ENCODE measurements at places on chromosomes 2 and 18.

DNA sequence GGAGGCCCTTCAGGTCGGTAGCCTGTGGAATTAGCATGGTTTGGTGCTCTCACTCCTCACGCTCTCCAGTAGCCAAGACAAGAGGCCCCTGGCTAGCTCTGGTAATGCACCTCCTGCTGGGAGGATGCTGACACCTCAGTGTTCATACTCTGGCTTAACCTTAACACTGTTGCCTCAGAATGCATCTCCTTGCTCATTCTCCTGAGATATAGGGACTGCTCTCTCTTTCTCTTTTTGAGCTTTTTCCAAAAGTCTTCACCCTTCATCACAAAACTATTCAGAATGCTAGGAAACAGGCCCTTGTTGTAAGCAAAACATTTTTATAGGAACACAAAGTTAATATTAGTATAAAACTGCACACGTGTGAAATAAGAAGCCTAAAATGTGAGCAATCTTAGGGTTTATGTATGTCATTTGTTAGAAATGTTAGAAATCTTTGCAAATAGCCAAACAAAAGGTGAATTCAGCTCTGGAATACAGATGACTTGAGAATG lies 17.3 kb upstream of the IMPA2 start:
- no peak for DNase-seq

- no peak for DNase-seq
These were observed 6.5 kb upstream of the KLHL29 start for GRCh38 chr2:23378496-23378895.

- DNase-seq = no peak
These were observed 531.8 kb upstream of the ID2 start for GRCh38 chr2:8149985-8150539.

DNA sequence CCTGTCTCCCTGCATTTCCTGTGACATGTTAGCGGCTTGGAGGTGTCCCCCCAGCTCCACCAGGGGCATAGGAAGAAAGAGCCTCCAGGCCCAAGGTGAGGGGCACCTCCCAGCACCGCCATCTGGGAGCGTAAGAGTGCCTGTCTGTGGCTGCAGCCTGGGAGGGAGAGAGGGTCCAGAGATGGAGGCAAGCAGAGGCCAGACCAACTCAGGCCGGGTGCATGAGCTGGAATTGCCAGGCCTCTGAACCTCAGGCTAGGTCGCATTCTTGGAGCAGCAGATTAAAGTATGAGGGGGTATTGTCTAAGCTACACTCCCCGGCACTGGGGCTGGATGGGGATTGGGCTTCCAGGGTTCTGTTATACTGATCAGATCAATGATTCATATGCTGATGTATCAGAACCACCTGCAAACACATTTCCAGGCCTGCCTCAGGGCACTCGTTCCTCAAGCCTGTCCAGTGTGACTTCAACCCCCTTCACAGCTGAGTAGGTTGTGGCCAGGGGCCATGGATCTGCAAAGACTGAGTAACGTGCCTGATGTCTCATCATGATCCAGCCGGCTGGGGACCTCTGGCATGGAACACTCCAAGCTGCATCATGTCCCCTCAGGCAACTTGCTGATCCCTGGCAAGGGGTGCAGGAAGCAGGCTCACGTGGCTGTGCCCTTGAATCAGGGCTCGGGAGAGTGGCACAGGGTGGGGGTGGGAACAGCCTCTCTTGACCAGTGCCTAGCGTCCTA lies 73.2 kb downstream of the HS1BP3 start:
- DNase-seq = no peak

DNA sequence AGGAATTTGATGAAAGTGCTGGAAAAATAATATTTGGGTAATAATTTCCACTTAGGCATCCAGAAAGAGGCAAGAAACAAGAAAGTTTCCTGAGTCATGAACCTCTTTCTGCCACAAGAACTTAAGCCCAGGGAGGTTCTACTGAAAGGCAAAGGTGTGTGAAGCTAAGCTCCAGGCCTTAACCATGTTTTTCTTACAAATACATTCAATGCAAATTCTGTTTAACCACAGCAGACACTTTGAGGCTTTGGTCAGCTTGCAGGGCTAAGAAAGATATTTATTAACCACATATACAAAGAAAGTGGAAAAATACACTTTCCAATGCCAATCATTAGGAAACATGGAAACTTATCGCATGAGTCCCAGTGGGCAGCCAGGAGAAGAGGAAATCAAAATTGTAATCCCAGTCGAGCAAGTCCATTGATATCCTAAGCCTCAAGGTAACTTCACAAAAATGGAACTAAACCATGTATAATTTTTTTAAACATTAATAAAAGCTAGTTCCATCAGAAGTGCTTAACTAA lies 68.3 kb downstream of the PIEZO2 start:
- no peak for DNase-seq

- no peak for DNase-seq
These were observed 56.2 kb downstream of the ARHGEF33 start for GRCh38 chr2:38945911-38946310.

GRCh38 chr18:25454270-25454659 lies 102.3 kb upstream of the ZNF521 start:
- no peak for DNase-seq

DNA sequence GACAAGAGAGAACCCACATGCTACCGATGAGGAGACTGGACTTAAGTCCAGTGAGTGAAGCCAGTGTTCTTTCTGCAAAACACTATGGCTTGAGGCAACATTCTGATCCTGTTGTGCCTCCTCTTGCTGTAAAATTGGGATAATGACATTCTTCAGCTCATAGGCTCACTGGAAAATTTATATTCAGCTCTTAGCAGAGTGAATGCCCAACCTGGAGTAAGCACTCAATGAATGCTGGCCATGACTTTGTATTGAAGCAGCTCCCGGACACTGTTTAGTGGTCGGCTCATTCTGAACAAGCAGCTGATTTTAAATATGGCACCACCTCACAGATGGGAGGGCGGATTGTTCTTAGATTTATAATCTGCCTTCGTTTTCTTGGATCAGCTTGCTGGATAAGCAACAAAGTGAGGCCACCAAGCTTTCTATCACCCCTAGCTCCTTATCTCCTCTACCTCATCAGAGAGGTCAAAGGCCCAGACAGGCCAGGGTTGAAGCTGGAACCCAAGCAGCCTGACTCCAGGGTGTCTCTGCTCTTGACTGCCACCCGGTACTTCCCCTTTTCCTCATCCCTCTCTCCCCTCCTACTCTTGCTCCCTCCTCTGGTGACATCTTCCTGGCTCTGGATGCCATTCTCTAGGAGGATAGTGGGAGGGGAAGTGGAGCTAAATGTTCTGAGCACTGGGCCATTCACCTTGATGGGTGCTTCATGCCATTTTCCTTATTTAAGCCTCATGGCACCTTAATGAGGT lies 11.5 kb downstream of the SLC9A4 start:
- no peak for DNase-seq

GRCh38 chr2:88709181-88709631 lies 17.7 kb downstream of the RPIA start:
- no peak for DNase-seq

DNA sequence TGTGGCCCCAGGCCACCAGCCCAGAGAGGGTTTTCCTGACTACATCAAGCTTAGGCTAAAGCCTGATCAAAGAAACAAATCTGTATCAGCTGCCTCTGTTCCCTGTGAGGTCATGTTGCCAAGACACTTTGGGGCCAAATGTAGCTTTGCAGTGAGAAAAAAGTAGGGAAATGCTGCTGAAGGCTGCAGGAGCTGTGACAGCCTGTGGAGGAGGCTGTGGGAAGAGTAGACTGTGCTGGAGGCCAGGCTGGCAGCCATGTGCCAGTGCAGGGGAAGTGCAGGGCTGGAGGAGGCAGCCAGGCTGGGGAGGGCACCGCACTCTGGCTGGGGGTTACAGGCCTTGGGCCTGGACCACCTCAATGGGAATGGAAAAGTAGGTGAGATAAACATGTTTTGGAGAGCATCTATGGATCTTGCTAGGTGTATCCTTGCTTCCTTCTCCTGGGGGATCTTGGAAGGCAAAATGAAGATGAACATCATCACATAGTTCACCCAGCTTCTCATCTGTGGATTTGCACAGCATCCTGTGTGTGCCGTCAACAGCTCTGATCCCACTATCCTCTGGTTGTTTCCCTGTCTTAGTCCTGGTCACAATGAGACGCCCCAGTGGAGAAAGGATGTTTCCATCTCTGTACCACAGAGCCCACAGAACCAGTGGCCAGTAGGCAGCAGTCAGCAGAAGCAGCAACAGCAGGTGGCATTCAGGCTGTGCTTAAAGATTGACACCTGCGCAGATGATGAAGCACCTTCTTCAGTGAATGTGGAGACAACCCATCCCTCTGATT lies 103.8 kb upstream of the COPS8 start:
- DNase-seq = no peak

- no peak for DNase-seq
These were observed 18.6 kb downstream of the THADA start for GRCh38 chr2:43576981-43577892.
